ENCODE measurements at places on chromosomes 2 and 18.

GRCh38 chr2:42385225-42385624, 24.2 kb upstream of the COX7A2L start:
- no peak for DNase-seq

- no peak for DNase-seq
Measured at GRCh38 chr18:58299135-58299473, 255.1 kb downstream of the NEDD4L start.

GRCh38 chr2:174678395-174678794, 80.8 kb upstream of the WIPF1 start:
- DNase-seq: no peak

DNA sequence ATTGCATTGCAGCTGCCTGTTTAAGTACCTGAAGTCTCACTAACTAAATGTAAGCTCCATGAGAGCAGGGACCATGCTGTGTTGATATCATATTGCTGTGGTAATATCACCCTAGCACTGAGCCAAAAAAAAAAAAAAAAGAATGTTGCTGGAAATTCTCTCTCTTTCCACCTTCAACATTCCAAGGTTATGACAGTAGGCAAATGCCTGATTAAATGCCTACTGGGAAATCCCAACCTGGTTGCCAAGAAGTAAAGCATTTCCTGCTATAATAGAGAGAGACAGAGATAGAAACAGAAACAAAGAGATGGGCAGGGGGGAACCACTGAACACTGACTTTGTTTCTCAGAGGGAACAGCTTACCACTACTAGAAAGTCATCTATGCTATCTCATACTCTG, 1604.2 kb downstream of the LRP1B start:
- DNase-seq: no peak

DNA sequence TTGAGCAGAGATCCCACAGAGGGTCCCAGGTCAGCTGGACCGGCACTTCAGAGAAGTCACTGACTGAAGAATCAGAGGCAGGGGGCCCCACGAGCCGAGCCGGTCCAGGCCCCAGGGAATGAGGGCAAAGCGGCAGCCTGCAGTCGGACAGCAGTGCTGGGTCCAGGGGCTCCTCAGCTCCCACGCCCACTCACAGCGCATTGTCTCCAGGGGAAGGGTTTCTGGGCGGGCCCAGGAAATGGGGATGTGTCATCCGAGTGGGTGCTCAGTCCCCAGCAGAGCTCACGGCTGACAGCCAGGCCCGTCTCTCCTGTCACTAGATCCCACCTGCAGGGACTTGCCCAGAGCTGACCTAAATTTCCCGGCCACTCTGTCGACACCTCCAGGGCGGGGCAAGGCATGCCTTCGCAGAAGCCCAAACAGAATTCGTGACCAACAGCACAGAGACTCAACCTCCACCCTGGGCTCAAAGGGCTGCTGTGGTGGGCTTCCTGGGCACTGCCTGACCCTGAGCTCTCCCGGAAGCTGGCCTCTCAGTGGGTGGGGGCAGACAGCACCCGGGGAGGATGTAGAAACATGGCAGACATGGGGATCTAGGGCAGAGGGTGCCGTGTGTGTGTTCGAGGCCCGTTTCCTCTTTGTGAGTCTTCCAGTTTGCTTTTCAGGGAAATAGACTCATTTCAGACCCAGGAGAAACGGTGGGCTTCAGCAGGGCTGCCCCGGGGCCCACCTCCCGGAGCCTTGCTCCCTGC, 42.1 kb upstream of the TAF1B start:
- DNase-seq: peak; percentile 47

DNA sequence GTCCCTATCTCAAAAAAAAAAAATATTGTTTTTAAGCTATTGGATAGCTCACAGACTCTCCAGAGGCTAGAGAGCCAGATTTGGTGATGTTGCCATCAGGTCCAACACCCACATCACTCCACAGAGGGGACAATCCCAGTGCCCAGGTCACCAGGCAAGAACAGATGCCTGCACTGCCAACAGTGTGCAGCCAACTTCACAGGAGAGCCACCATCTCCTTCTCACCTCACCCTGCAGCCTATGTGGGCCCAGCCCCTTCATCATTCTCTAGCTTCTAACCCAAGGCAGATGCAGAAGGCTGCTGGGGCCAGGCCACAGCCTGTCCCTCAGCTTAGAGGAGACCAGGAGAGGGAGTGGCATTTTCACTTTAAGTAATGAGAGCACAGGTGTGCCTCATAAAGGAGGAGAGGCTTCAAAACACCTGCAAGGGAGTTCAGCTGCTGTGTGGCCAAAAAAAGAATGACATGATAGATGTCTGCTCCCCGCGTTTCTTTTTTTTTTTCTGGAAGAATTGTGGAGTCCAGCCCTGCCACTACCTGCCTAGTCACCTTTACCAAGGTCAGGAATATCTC, 98.0 kb upstream of the ZSWIM2 start:
- no peak for DNase-seq

DNA sequence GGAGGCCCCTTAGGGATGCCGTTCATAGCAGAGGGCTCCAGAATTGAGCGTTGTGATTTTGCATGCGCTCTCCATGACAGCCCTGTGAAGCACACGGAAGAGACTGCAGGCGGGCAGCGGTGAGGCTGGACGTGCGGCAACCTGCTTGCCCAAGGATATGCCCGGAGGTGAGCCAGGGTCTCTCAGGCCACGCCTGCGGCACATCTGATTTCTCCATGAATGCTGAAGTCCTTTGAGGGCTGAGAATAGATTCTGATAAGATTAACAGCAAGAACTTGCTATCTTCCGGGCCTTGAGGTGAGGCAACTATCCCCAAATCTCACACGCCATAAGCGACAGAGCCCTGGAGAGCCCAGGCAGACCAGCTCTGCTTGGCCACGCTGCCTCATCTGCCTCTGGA, 55.6 kb upstream of the LAMA1 start:
- no peak for DNase-seq
